ENCODE measurements at places on chromosomes 1 and 21.

DNA sequence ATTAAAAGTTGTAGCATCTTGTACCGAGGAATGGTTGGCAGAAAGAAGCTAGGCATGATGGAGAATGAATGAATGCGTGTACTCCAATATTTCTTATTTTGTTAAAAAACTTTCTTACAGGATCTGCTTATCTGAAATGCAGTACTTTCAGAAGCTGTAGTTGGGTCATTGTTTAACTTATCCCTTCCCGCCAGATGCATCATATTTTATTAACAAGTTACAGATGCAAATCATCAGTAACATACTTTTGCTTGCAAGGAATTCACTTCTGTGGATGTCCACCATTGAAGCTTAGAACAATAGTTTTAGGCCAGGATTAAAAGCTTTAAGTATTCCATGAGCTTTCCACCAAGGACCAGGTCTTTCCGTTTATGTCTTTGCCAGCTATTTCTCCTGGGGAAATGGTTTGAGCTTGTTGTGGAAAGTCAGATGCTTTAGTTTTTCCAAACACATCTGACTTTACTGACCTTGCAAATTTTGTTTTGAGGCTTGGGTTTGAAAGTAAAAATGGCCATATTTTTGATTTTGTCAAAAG, 65.4 kb downstream of the PATJ start:
- DNase-seq, result no peak

GRCh38 chr1:198183605-198184004, 26.8 kb downstream of the NEK7 start:
- no peak for DNase-seq

DNA sequence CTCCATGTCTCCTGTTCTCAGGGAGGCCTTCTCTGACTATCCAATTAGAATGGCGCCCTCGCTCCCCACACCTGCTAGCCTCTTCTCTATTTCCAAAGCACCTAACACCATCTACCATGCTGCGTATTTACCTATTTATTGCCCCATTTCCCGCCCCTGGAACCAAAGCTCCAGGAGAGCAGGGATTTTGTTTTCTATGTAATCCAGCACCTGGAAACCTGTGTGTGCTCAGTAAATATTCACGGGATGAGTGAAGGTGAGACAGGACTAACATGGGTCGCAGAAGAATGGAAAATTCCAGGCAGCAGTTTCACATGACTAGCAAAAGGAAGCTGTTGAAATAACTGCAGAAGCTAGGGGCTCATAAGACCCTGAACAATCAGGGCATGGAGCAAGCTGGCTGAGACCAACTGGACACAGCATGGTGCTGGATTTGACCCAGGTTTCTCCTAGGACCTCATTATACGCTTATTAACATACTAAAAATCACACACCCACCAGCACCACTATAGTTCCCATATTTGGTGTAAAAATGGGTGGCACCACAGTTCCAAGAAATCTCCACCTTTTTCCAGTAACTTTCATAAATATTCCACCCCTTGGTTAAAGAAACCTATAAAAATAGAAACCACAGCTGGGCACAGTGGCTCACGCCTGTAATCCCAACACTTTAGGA, 15.1 kb upstream of the TENT5B start:
- DNase-seq, result no peak

DNA sequence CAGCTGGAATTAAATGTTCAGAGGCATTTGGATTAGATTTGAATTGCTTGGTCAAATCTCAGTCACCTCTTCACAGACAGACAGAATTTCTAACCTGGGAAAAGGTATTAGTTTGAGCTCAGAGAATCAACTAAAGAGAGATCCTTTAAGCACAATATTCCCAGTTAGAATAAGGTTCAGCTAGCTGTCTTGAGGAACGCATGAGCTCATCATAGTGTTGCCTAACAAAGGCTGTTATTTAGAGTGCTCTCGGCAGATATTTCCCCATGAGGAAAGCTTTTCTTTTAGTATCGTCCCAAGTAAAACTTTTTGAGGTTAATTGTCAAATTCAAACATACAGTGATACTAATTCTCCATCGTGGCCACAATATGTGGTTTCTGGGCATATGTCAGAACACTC, 269.9 kb downstream of the HLX start:
- no peak for DNase-seq

DNA sequence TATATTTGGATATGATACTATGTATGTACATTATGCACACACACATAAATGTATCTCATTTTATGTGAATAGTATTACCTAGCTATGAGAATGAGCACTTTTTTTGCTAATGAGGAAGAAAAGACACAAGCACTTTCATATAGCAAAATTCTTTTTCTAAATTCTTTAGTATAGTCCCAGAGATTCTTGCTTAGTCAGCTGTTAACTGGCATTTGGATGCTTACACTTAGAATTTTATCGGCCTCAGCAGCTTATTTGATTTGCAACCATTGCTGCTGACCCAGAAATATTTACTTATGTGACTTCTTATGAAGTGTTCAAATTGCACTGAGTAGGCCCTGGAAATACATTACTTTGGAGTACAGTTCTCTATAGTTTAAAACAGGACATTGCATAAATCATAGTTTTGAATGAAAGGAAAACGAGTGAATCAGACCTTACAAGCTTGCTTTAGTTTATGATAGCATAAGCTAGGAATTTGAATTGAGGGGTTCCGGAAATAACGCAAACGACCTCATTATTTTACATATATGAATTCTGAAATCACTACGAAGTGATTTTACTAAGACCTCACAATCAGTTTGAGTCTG, 653.9 kb upstream of the NEGR1 start:
- no peak for DNase-seq

DNA sequence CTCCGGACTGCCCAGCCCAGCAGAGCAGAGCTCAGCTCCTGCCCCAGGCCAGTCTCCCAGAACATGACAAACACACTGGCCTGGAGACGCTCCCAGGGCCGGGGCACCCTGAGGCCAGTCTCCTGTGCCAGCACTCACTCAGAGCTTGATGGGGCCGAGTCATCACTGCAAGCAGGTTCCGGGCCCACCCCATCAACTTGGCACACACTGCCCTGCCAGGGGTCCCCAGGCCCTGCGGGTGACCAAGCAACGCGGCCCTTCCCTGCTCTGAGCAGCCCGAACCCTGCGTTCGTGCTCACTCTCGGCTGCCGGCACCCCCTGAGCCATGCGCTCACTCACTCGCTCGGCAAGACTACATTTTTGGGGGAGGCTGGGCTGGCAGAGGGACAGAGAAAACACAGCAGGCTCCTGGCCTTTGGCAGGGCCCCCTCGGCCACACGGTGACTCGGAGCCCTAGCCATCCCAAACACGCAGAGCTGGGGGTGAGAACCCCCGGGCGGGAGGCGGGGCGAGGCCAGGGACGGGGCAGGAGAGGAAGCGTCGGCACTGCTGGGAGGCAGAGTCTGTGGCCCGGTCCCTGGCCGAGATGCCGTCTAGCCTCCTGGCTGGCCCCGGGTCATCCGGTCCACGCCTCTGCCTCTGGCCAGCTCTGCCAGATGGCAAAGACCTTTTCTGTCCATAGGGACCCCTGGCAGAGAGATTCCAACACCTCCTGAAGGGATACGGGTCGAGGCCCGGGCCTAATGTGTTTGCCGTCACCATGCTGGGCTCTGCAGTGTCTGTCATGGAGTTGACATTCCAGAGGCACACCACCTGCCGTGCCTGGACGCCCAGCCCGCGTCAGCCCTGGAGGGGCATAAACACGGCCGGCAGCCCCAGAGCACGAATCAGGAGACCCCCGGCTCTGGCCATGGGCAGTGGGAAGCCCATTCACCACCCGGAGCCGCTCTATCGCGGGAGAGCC, 68.0 kb downstream of the MEGF6 start:
- no peak for DNase-seq
